ENCODE measurements at places on chromosomes 4 and X.
A peak's percentile ranks its signal among the peaks of the same experiment; 100 is the strongest.

DNA sequence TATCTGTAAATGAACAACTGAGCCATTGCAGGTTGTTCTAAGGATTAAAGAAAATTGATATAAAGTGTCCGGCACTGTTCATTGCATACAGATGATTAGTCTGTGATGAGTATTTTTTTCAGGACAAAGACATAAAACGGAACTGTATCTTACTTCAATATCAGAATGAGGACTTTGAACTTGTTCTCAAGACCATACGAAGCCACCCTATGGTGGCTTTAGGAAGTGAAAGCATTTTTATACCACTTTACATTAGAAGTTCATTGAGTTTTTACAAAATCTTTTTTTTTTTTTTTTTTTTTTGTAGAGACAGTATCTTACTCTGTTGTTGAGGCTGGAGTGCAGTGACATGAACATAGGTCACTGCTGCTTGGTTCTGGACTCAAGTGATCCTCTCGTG is 45.2 kb upstream of the TRIM2 start:
- no peak for DNase-seq

GRCh38 chrX:49840679-49841078 is 11.6 kb downstream of the PAGE4 start:
- peak; percentile 9 for DNase-seq

DNA sequence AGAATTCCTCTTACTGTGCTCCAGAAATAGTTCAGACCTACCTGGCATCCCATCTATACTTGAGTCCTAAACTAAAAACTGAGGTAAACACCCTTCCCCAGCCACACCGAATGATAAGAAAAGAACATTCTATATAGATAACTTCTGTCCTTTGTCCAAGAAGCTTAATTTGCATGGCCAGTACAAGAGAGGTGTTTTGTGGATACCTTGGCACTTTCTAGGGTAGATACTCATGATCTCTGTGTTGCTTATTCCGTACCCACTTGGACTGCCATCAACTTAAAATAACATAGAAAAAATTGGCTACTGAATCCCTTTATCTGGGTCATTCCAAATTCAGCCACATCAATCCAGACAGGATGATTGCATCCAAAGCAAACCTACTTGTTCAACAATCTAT is 1050.4 kb downstream of the STIM2 start:
- no peak for DNase-seq

- DNase-seq: no peak
Observed at GRCh38 chr4:16952462-16952871, 54.0 kb upstream of the LDB2 start.

- no peak for DNase-seq
Observed at GRCh38 chr4:51930557-51930956, 87.6 kb downstream of the DCUN1D4 start.

- DNase-seq: no peak
Observed at GRCh38 chr4:113539408-113539807, 222.1 kb downstream of the CAMK2D start.

- DNase-seq: no peak
Observed at GRCh38 chr4:156193800-156194199, 240.1 kb upstream of the CTSO start.

GRCh38 chrX:136666088-136666487 is 18.1 kb downstream of the CD40LG start:
- DNase-seq: no peak

DNA sequence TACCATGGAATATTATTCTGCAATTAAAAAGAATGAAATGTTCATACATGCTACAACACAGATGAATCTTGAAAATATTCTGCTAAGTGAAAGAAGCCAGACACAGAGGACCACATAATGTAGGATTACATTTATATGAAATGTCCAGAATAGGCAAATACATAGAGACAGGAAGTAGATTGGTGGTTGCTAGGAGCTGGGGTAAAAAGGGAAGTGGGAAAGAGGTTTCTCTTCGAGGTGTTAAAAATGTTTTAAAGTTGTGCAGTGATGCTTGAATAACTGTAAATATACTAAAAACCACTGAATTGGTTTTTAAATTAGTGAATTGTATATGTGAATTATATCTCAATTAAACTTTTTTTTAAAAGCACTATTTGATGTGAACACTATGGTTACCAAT is 3.6 kb upstream of the NXT2 start:
- DNase-seq: no peak

- peak; percentile 58 for DNase-seq
Observed at GRCh38 chr4:6333301-6334202, 63.9 kb downstream of the WFS1 start.

DNA sequence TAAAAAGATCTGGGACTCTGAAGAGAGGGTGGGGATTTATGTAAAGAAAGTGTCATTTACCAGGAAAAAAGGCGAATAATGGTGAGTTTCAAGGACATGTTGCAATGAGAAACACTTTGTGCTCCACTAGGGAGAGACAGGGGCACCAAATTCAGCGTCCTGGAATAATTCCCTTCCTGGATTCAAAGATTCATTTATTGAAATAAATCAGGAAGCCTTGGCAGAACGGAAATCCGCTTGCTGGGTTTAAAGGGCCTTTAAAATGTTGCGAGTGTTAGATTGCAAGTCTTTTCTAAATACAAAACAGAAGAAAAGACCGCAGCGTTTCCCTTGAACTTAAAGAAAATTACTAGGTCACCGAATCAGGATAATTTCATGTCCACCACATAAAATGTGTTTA is 3.8 kb upstream of the ZIC3 start:
- no peak for DNase-seq

- no peak for DNase-seq
Observed at GRCh38 chr4:124105212-124105611, 607.3 kb downstream of the ANKRD50 start.

GRCh38 chr4:1521821-1522361 is 115.6 kb upstream of the NKX1-1 start:
- DNase-seq: no peak

- no peak for DNase-seq
Observed at GRCh38 chr4:125091-125771, 930 bp downstream of the ZNF718 start.

GRCh38 chr4:174120446-174121295 is 162.8 kb downstream of the FBXO8 start:
- no peak for DNase-seq

DNA sequence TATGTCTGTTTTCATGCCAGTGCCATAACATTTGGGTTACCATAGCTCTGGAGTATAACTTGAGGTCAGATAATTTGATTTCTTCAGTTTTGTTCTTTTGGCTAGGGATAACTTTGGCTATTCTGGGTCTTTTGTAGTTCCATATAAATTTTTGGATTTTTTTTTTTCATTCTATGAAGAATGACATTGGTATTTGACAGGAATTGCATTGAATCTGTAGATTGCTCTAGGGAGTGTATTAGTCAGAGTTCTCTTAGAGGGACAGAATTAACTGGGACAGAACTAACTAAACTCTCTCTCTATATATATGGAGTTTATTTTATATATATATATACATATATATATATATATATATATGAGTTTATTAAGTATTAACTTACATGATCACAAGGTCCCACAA is 32.2 kb upstream of the SLIT2 start:
- DNase-seq: no peak

DNA sequence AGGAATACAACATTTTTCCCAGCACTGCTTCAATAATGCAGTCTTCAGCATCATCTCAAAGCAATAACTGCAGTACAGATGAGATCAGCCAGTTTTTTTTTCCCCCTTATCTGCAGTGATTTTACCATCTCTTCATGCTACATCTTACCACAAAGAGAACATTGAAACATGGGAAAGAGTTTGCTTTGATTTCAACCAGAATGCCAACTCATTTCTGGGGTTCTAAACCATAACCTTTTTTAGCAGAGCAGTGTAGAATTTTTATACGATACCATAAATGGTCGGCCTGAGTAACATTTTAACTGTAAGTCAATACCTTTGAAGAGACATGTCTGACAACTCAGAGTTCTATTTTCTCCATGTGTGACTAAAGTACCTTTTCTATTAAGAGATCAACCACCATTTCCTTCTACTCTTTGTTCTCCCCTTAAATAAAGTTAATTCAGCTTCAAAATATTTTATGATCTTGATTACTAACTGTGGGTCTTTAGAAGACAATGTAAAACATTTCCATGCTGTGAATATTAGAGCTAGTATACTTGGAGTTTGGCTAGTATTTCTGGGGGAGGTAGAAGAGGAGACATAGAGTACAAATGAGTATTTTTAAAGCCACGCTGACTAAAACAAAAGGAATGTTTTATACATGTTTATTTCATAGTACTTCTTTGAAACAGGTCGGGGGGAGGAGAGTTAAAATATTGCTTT is 69.1 kb downstream of the TET2 start:
- DNase-seq: no peak

- no peak for DNase-seq
Observed at GRCh38 chr4:113815826-113816225, 54.3 kb upstream of the CAMK2D start.

DNA sequence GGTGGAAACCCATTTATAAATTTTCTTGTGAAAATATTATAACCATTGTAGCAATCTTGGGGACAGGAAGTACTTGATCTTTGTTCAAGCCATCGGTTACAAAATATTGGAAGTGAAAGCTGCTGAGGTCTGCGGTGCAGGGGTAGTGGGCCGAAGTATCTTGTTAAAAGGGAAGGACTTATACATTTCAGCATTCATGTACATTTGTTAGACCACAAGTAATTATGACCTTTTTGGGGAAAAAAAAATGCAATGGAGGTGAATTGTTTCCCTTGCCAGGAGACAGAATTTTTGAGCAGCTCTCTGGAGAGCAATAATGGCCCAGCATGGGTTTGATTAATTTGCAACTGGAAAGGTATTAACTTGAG is 121.3 kb downstream of the EGF start:
- no peak for DNase-seq

DNA sequence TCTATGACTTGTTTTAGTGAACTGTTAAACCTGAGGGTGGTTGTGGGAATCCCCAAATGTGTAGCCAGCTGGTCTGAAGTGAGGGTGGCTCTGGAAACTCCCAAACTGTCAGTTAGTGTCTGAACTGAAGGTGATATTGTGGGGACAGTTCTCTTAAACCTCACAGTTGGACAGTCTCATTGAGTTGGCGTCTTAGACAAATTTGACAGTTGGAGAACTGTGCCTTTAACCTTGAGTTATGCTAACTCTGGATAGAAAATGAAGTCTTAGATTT is 20.7 kb upstream of the CTSO start:
- no peak for DNase-seq

DNA sequence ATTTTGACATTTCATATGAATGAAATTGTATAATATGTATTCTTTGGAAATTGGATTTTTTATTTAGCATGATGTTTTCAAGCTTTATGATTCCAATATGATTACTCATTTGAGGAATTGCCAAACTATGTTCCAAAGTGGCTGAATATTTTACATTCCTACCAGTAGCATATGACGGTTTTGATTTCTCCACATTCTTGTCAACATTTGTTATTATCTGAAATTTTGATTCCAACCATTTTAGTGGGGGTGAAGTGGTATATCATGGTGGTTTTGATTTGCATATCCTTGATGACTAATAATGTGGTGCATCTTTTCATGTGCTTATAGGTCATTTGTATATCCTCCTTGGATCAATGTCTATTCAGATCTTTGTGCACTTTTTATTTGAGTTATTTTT is 2.6 kb upstream of the BEX1 start:
- no peak for DNase-seq

DNA sequence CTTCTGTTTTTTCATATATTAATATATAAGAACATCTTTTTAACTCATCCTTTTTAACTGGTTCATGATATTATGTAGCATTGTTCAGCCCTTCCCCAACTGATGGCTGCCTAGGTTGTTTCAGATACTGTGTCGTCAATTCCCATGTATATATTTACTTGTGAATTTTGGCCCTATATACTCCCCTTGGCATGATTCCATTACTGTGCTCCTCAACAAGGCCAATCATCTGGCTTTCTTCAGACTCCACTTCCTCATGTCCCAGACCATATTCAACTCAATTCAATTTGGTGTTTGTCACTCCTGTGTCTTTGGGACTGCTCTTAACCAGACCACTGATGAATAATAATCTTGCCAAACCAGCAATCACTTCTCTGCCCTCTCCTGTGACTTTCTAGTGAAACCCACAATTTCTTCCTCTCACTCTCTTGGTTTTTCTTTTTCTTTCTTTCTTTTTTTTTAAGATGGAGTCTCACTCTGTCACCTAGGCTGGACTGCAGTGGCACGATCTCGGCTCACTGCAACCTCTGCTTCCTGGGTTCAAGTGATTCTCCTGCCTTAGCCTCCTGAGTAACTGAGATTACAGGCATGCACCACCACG is 2.7 kb upstream of the WDR45 start:
- DNase-seq: no peak

GRCh38 chr4:102625232-102625930 is 124.2 kb downstream of the NFKB1 start:
- DNase-seq: peak; percentile 25

- no peak for DNase-seq
Observed at GRCh38 chrX:63735882-63736281, 49.1 kb downstream of the ARHGEF9 start.

DNA sequence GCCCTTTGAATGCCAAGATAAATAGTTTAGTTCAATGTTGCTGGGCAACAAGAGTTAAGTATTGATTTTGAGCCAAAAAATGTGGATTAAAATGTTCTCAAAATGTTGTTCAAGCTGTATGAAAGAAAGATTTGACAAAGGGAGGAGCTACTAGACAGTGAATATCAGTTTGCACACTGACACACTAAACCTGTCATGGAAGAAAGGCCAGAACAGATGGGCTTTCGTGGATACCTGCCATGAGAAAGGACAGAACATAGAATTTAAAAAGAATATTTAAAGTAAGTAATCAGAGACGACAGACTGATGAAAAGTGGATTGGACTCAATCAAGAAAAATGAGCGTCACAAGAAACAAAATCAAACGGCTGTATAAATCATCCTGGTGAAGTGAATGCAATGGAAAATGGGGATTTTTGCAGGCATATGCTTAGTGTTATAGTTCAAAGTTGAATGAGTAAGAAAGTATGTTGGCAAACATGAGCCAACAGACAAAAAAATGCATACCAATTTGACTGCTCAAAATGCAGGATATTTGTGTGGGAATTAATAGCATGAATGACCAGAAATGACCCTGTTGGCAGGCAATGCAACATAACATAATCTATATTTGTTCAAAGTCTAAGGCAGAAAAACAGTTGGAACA is 7.4 kb downstream of the PCDH18 start:
- DNase-seq: no peak

- DNase-seq: no peak
Observed at GRCh38 chr4:146165221-146165620, 10.3 kb upstream of the LSM6 start.

DNA sequence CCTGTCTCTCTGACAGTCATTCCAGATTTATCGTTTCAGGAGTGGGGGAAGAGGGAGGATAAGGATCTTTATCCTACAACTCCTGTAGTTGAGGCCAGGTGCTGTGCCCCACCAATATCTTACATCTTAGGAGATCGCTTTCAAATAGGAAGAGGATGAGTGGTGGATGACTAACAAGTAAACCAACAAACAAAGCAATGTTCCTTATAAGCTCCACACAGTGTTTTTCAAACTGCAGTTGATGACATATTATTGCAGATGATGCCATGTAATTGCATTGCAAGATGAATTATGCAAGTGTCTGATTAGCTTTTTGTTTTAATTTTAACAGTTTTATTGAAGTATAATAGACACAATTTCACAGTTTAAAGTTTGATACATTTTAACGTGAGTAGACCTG is 35.8 kb upstream of the TMEM164 start:
- no peak for DNase-seq
